ENCODE measurements at places on chromosomes 7 and 10. TPM values are rescaled to one million over a fixed set of nuclear protein-coding genes. Genes with fewer than 3 reads are reported as not detected.

The PRSS37 gene
- not detected for total RNA-seq

The MYH16 gene
- 0.11 TPM for total RNA-seq

The PRR15 gene
- 7.2 TPM for total RNA-seq

The DOCK1 gene
- 45.0 TPM for total RNA-seq

The ABCA13 gene
- total RNA-seq, result 0.34 TPM

The LRRD1 gene
- 0.27 TPM for total RNA-seq
